ENCODE measurements at places on chromosomes 3 and 15. TPM values are rescaled to one million over a fixed set of nuclear protein-coding genes. Genes with fewer than 3 reads are reported as not detected.

DNA sequence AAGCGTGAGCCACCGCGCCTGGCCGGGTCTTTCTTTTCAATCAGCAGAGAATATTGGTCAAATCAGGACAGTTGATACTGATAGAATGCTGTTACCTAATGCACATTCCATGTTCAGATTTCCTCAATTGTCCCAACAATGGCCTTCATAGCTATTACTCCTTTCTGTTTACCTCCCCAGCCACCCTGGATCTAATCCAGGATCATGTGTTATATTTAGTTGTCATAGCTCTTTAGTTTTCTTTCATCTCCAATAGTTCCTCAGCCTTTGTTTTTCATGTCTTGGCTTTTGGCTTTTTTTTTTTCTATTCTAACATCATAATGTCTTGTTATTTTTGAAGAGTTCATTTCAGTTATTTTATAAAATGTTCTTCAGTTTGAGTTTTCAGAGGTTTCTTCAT is 14.6 kb downstream of the USP3 start:
- DNase-seq = no peak
- H3K27ac ChIP-seq = no peak overlapping the region
- H3K4me3 ChIP-seq = no peak overlapping the region
- no peaks in the 10 kb centered on the region for H3K27me3 ChIP-seq
- no peaks in the 10 kb centered on the region for H3K4me1 ChIP-seq

LRRC49 gene
- total RNA-seq = 20.2 TPM

- H3K27me3 ChIP-seq = peaks cover 14% of the 10 kb centered on the region
- no peak overlapping the region for H3K4me3 ChIP-seq
- H3K4me1 ChIP-seq = no peaks in the 10 kb centered on the region
- H3K36me3 ChIP-seq = no peaks in the 10 kb centered on the region
- peak overlapping the region; percentile 75 for H3K27ac ChIP-seq
- peak; percentile 95 for DNase-seq
Observed at GRCh38 chr15:76196269-76197231, 114.7 kb downstream of the ETFA start.

GOLGA8K gene
- total RNA-seq = 0.99 TPM

GRCh38 chr3:49346797-49347251 is 7.0 kb upstream of the USP4 start:
- no peaks in the 10 kb centered on the region for H3K27me3 ChIP-seq
- H3K4me3 ChIP-seq = no peak overlapping the region
- H3K36me3 ChIP-seq = no peaks in the 10 kb centered on the region
- no peak for DNase-seq
- H3K4me1 ChIP-seq = no peaks in the 10 kb centered on the region

GRCh38 chr15:53074221-53074620 is 284.1 kb upstream of the ONECUT1 start:
- no peak overlapping the region for H3K27ac ChIP-seq
- H3K27me3 ChIP-seq = no peaks in the 10 kb centered on the region
- H3K4me1 ChIP-seq = no peaks in the 10 kb centered on the region
- no peaks in the 10 kb centered on the region for H3K36me3 ChIP-seq
- H3K4me3 ChIP-seq = no peak overlapping the region
- no peak for DNase-seq

DNA sequence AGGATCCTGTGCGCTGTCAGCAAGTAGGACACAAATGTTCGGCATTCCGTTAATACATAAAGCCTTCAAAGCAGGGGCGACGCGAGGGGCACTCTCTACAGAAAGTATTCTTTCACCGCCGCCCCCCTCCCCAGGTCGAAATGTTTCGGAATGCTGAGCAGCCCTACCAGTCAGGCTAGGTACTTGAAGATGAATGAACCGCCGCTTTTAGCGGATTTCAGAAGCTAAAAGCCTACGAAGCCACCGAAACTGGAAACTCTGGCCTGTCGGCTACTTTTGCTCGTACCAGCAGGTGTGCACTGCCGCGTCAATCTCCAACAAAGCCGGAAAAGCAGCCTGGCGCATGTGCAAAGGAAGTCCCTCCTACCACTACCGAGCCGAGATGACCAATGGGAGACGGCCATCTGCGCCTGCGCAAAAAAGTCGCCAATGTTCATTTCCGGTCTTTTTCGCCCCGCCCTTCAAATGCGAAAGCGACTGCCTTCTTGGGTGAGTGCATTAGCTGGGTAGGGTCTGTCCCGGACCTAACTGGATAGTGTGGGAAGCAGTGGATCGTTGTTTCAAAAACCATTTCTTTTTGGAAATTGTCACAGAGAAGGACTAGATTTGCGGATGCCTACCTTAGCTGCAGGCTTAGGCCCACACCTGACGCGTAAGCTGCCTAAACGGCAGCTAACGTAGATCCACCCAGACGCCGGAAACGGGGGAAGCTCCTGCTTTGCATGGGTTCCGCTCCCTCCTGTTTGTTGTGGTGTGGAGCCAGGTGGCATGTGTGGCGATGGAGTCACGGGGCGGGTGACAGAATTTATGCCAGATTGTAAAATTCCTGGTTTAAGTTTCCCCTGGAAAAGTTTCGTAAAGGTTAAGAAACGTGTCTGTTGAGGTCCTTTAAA is at the start of gene WDR5B:
Gene WDR5B (minus strand): TSS at position 301 of the 893 bp plus-strand sequence. CDS start 534 bp downstream, outside the sequence.
- DNase-seq = peak; percentile 99
- H3K4me1 ChIP-seq = no peaks in the 10 kb centered on the region
- peaks cover 18% of the 10 kb centered on the region for H3K36me3 ChIP-seq
- H3K27ac ChIP-seq = peak within 1 kb of the TSS; percentile 84
- no peaks in the 10 kb centered on the region for H3K27me3 ChIP-seq

DNA sequence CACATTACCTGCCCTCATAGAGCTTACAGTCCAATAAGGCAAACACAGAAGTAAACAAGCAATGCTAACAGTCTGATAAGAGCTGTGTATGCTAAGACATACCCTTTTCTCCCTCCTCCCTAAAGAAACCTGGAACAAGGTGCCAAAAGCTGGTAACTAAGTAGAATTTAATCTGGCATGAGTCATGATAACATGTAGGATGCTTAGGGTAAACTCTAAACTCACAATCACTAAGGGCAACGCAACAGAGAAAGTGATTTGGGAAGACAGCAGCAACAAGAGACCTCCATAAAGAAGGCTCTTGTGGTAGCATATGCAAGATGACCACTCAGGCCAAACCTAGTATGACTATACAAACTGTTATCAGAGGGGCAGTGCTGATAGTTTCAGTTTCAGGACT is 55.5 kb downstream of the MYO1E start:
- H3K36me3 ChIP-seq = no peaks in the 10 kb centered on the region
- no peak overlapping the region for H3K4me3 ChIP-seq
- no peak overlapping the region for H3K27ac ChIP-seq

DNA sequence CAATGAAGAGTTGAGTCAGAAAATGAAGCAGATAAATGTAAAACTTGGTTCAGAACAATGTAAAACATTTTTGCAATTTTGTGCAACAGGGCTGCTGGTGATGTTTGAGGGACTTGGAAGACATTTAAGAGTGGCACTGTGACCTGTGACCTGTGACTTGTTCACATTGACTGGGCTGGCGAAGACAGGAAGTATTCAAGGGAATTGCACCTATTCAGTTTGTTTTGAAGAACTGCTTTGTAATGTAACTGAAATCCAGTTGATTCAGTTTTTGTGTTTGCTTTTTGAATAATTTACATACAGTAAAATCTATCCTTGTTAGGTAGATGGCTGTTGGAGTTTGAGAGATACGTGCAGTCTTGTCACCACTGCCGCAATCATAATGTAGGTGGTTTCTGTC is 35.4 kb downstream of the MCTP2 start:
- H3K4me1 ChIP-seq = no peaks in the 10 kb centered on the region
- H3K27me3 ChIP-seq = no peaks in the 10 kb centered on the region
- H3K36me3 ChIP-seq = no peaks in the 10 kb centered on the region
- no peak overlapping the region for H3K27ac ChIP-seq
- H3K4me3 ChIP-seq = no peak overlapping the region

PLCB2 gene
- 5.4 TPM for total RNA-seq

DNA sequence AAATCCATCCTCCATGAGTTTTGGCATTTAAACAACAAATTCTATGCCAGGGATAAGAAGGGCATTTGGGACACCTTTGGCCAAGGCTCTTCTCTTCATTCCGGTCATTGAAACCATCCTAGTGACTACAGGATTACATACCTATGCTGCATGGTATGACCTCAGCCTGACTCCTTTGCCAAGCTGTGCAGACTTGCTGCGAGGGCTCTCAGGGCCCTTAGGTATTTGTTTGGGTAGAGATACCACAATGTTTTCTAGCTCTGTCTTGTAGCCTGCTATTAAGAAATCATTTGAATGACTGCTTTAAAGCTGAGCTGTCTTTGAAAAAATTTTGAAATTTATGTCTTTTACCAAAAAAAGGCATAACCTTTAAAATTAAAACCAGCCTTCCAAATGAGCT is 749.8 kb upstream of the SGO1 start:
- no peak overlapping the region for H3K4me3 ChIP-seq
- H3K27me3 ChIP-seq = no peaks in the 10 kb centered on the region
- no peaks in the 10 kb centered on the region for H3K36me3 ChIP-seq
- DNase-seq = no peak

GRM7 gene
- 0.16 TPM for total RNA-seq

DNA sequence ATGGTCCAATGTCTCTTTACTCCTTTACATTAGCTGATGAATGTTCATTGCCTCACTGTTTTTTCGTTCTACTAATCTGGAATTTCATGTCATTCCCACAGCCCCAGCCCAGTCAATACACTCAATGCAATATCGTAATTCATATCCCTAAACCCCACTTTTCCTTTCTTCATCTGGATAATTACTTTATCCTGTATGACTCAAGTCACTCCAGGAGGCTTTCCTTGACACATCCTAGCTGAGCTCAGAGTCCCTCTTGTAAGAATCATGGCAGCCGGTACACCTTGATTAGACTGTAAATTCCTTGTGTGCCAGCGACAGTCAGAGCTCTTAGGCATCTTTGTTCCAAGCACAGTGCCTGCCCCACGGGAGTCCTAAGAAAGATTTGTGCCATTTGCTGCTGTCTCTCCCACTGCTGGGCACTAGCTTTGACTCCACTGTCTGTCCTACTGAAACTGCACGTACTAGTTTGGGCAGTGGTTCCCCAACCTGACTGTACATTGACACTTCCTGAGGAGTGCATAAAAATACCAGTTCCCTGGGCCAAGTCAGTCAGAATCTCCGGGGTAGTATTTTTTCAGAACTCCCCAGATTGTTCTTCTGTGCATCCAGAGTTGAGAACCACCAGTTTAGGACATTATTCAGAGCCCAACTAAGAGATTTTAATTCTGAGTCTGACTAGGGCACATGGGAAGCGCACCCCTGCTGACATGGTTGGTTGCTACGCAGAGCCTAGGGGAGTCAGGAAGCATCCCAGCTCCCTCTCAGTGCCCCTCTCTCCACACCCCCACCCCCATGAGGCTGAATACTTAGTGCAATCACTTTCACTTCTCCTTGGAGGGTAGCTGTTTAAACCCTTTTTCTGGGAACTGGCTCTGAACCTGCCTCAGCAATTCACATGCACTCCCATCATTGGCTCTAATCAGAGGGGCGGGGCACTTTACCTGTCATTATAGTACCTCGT is 19.5 kb upstream of the C3orf70 start:
- H3K4me3 ChIP-seq = no peak overlapping the region
- no peak overlapping the region for H3K27ac ChIP-seq
- no peak for DNase-seq

DNA sequence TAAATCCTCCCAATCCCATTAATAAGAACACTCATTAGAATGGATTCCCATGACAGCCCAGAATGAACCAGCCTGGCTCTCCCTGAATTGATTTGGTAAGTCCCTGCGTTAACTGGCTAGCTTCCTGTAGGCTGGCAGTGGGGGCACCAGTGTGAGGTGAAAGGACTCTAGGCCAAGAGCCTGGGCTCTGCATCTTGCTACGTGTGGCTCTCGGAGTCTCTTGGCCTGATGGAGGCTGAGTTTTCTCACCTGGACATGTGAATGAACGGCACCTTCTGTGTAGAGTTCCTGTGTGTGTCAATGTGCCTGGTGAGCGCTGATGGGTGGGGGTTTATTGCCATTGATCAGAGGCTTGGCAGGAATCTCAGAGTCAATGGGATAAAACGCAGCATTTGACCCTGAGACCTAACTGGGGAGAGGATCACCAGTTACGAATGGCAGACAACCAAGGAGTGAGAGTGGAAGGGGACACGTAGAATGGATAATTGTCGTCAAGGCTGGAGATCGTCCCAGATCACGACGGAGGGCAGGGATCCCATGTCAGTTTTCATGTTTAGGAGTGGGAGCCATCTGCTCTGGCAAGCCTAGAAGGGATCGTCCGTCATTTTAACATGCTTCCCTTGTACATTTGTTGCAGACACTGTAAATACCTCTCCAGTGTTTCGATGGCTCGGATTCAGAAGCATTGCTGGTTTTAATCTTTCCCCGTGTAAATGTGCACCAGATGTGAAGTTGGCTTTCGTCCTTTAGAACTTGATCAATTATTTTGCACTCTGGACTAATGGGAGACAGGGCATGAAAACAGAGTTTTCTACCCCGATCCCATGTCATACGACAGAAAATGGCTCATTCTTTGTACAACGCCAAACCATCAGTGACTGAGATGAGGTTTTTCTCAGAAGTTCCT is 9.0 kb upstream of the KLF13 start:
- no peaks in the 10 kb centered on the region for H3K36me3 ChIP-seq
- H3K27ac ChIP-seq = no peak overlapping the region

DNA sequence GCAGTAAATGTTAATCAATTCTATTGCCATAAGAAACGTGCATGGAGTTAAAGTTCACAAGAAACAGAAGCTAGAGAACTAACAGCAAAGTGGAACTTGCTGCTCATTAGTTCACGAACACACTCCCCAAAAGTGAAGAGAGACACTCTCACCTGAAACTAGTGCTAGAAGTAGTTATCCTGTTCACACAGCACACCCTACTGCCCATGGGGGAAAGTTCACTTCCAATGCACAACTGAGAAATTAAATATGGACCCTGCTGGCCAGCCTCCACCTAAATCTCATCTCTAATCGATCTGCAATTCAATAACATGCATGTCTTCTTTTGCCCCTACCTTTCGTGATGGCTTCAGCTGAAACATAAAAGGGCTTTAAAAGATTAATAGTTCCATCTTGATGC is 39.4 kb upstream of the FRMD4B start:
- H3K4me1 ChIP-seq = no peaks in the 10 kb centered on the region
- no peak overlapping the region for H3K27ac ChIP-seq
- H3K36me3 ChIP-seq = no peaks in the 10 kb centered on the region
- H3K27me3 ChIP-seq = no peaks in the 10 kb centered on the region
- DNase-seq = no peak
- H3K4me3 ChIP-seq = no peak overlapping the region

- no peaks in the 10 kb centered on the region for H3K27me3 ChIP-seq
- no peak for DNase-seq
- no peaks in the 10 kb centered on the region for H3K36me3 ChIP-seq
- peak overlapping the region; percentile 88 for H3K27ac ChIP-seq
- H3K4me3 ChIP-seq = peak overlapping the region; percentile 95
Observed at GRCh38 chr3:39052583-39052982, 767 bp downstream of the WDR48 start.

Data from sigmoid colon (tissue), 7 donors.